Kidney epithelial cell (primary cell): ENCODE measurements at places on chromosomes 3 and 15.

DNA sequence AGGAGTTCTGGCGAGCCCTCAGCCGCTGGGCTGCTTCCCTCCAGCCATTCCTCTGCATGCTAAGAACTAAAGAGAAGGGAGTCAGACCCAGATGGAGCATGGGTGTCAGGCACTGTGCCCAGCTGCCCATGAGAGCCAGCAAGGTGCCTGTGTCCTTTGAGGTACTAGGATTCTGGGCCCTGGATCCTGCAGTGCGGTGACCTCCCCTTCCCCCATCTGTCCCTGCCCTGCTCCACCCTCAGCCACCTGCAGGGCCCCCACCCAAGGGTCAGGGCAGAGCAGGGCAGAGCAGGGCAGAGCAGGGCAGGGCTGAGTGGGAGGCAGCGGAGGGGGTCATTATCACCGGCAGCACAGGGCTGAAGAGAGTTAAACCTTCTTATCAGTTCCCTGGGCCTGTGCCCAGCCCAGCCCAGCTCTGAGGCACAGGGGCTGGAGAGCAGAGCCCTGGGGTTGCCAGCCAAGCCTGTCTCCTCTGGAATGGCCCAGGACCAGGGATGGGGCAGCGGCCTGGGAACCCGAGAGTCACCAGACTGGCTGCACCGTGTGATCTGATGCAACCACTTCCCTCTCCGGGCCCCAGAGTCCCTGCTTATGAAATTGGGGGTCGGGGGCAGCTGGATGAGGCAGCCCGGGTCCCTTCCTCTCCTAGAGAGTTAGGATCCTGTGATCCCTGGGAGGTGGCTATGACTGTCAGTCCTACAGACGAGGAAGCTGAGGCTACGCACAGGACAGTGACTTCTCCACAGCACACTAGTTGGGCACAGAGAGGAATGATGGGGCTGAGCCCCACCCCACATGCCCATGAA is 17.3 kb downstream of the ZDHHC19 start:
- DNase-seq: no peak

DNA sequence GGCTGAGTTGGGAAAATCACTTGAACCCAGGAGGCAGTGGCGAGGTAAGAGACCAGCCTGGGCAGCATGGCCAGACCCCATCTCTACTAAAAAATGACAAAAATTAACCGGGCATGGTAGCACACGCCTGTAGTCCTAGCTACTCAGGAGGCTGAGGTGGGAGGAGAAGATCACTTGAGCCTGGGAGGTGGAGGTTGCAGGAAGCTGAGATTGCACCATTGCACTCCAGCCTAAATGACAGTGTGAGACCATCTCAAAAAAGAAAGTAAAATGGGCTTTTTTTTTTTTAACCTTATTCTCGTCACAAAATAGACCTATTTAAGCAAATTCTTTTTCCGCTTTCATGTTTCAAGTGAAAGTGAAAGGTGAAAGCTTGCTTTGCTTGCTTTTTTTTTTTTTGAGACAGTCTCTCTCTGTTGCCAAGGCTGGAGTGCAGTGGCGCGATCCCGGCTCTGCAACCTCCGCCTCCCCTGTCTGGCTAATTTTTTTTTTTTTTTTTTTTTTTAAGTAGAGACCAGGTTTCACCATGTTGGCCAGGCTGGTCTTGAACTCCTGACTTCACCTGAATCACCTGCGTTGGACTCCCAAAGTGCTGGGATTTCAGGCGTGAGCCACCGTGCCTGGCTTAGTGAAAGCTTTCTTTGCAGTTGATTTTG is 3.6 kb downstream of the PDIA3 start:
- no peak for DNase-seq

DNA sequence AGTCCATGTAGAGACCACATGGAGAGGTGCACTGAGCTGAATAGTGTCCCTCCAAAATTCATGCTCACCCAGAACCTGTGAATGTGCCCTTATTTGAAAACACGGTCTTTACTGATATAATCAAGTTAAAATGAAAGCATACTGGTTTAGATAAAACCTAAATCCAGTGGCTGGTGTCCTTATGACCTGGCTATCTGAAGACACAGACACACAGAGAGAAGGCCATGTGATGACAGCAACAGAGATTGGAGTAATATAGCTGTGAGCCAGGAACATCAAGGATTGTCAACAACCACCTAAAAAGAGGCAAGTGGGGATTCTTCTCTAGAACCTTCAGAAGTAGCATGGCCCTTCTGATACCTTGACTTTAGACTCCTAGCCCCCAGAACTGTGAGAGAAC is 54.7 kb upstream of the CD47 start:
- no peak for DNase-seq

DNA sequence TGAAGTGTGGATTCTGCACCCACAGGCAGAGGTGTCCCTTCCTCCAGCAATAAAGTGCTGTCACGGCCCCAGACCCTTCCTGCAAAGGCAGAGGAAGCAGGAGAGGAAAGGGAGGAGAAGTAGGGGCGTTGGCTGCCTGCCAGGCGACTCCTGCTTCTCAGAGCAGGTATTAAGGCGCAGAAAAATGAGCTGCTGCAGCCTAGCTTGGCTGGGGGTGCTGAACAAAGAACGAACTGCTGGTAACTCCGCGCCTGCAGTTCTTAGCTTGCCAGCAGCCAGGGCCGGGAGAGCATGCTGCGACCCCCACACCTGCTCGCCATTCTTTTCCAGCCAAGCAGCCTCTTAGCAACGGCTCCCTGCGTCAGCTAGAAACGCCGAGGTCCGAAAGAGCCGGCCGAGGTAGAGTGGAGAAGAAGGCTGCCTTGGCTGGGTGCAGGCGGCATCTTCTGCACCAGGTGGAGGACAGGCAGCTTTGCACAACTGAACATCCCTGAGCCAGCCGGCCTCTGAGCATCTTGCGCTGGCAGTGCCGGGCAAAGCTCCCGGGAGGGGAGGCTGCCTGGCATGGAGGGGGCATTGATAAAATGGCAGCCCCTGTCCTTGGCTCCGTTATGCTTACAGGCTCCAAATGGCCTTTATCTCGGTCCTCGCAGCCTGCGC is 296.0 kb downstream of the MEX3B start:
- DNase-seq: no peak
